ENCODE measurements at places on chromosomes 11 and 22.

DNA sequence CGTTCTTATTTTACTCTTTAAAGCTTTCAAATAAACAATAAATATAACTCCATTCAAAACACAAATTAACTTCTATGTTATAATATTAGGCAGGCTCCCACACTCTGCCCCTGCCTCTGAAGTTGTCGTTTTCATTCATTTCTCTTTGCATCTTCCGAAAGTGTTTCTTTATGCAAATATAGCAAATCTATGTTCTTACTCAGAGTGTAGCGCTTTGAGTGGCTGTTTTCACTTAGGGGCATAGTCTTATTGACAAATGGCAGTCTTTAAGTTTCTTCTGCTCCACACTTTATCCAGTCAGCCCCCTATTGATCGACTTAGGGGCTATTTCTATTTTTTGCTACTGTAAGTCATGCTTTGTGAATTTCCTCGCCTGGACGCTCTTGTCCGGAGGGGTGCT lies 45.3 kb upstream of the RTL6 start:
- DNase-seq: no peak

DNA sequence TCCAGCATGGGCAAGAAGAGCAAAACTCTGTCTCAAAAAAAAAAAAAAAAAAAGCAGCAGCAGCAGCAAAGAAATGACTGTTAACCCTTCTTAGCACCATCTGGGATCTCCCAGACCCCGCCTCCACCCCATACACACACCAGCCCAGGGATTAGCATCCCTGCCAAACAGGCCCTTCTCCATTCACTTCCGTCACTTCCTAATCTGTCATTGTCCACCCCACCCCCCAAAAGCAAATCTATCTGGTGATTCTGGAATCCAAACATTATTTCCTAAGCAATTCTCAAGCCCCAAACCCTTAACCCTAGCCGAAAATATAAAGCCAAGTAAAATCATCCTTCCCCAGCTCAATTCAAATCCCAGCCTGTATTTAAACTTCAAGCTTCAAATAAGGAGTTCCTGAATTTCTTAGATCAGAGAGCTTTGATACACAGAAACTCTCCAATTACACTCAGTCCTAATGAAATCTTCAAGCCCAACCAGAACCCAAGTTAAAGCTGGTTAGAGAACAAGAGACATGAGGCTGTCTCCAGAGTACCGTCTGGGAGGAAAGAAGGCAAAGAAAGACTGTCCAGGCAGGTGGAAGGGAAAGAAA lies 6.0 kb upstream of the AHNAK start:
- DNase-seq: no peak

GRCh38 chr11:111334532-111335502 lies 36.5 kb downstream of the POU2AF3 start:
- DNase-seq: no peak

- no peak for DNase-seq
Observed at GRCh38 chr22:45583504-45583903, 80.8 kb downstream of the FBLN1 start.

DNA sequence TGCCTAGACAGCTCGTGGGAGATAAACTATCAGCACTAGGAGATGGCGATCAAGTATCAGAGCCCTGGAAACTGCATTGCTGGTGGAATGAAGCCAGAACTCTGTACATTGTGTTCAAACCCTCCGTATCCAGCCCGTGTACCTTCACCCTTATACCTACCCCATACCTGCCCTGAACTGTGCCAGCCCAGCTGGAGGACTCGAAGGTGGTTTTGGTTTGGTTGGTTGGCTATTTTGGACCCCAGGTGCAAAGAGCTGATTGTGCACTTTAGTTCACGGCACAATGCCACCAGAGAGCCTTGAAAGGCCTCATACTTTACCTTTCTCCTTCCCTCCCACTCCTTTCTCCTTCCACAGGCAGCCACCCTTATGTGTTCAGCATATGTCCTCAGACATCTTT lies 16.0 kb downstream of the FAM83F start:
- DNase-seq: no peak

Measured in occipital lobe (tissue), 3 donors.